AG04450 (cell line): ENCODE measurements at places on chromosomes 6 and 20. TPM values are rescaled to one million over a fixed set of nuclear protein-coding genes. Genes with fewer than 3 reads are reported as not detected.

- DNase-seq, result no peak
Measured at GRCh38 chr20:38704136-38704535, 20.1 kb upstream of the SLC32A1 start.

DNA sequence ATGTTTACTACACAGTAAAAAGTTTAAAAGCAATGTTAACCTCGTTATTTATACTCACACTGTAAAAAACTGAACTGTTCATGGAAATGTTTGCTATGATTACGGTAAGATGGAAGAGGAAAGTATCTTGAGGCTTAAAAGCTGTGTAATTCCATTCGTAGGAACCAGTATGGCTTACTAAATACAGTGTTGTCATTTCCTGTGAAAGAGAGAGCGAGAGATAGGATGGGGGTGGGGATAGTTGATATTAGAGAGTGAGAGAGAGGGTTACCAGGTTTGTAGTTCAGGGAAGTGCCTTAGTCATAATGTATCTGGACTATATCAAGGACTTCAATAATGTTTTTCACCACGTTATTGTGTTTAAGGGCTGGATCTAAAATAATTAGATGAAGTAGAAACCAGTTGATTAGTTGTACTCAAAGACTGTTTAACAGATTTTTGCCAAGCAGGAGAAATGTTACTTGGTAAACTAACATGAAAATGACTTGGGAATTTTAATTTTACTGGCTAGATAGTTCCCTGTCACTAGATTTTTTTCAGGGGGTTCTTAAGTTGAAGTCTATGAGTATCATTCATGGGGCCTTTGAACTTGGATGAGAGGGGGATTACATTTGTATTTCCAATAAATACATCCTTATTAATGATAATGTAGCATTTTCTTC is 30.4 kb downstream of the AFDN start:
- DNase-seq, result no peak

DNA sequence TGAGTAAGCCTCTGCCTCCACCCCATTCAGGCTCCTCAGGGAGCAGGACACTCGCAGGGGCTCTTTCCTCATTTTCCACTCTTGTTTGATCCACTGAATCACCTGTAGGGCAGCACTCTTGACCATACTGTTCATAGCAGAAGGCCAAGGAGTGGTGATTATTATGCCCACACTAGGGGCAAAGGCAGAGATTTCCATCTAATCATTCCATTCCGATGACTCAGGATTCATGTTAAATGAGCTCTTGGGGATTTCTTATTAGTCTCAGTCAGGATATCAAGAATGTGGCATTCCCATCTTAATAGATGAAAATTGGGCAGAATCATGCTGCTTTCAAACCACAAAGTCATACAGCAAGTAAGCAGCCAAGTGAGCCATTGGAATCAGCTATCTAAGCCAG is 101.9 kb upstream of the MOCS1 start:
- no peak for DNase-seq

DNA sequence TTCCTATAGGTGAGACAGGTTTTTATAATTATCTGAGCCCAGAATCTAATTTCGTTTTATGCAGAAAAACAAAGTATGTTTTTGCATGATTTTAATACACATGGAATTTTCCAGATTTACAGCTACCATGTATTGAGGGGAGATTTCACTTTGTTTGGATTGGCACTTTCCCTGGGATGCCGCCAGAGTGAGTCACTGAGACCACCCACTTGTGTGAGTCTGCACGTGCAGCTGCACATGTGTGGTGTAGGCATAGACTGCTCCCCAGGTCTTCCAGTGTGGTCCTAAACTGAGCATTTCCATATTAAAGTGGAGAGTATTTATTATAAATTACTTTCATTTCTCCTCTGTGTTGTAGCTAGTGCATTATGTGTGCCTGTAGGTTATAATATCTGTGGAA is 186.8 kb downstream of the UBE3D start:
- peak; percentile 38 for DNase-seq

DNA sequence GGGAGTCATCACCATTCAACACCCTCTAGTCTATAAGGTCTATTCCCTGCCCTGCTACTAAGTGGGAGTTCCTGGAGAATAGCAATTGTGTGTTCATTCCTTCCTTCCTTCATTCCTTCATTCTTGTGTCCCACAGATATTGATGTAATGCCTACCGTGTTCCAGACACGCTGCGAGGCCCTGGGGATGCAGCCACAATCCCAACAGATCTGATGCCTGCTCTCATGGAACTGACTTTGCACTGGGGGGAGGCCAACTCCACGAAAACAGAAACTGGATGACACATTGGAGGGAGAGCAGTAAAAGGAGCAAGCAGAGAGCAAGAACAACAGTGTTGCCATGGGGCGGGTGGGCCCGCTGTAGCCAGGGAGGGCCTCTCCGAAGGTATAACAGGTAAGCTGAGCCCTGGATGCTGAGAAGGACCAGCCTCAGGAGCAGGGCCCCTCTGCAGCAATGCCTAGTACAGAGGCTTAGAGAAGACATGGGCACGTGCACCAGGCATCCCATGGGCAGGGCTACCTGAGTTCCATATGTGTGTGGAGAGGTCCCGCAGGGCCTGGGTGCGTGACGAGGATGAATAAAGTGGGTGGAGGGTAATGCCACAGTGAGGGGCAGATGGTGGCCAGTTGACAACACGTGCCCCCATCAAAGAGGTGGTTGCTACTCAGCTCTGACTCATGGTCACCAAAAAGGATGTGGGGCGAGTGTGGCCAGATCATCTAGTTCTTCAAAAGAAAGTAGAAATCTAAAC is 173.9 kb downstream of the NFATC2 start:
- no peak for DNase-seq

- DNase-seq, result no peak
Measured at GRCh38 chr6:137736911-137737310, 130.1 kb upstream of the TNFAIP3 start.

DNA sequence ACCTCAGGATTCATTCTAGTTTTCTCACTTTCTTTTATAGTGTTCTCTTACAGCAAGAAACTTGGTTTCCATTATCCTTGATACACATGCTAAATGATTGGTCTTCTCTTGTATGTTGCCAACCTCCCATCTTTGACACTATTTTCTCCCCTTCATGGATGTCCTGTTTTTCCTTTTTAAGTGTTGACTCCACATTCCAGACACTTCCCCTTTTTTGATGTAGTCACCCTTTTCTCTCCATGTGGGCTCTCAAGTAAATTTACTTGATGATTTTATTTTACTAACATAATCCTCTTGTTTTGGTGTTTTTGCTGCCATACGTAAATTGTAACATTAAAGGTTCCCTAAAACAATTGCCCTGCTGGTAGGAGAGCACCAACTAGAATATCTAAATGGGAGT is 148.1 kb downstream of the ZFAND3 start:
- no peak for DNase-seq

DNA sequence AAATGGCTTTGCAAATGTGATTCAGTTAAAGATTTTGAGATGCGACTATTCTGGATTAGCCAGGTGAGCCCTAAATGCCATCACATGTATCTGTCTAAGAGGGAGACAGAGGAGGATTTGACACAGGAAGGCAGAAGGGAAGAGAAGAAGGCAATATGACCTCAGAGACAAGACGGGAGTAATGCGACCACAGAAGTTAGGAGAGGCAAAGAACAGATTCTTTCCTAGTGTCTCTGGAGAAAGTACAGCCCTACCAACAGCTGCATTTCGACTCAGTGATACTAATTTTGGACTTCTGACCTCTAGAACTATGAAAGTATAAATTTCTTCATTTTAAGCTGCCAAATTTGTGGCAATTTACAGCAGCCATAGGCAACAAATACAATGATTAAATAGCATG is 24.2 kb upstream of the TPD52L1 start:
- DNase-seq, result no peak

- DNase-seq, result peak; percentile 100
Measured at GRCh38 chr6:43013843-43014433, at the start of the genes KLHDC3 and MEA1. KLHDC3 (plus strand) TSS chr6:43014249; CDS start chr6:43017193, 2,944 bp downstream. MEA1 (minus strand) TSS chr6:43013946; CDS start chr6:43013813, 133 bp downstream.

- DNase-seq, result no peak
Measured at GRCh38 chr6:38676236-38676973, 26.5 kb downstream of the GLO1 start.

DNA sequence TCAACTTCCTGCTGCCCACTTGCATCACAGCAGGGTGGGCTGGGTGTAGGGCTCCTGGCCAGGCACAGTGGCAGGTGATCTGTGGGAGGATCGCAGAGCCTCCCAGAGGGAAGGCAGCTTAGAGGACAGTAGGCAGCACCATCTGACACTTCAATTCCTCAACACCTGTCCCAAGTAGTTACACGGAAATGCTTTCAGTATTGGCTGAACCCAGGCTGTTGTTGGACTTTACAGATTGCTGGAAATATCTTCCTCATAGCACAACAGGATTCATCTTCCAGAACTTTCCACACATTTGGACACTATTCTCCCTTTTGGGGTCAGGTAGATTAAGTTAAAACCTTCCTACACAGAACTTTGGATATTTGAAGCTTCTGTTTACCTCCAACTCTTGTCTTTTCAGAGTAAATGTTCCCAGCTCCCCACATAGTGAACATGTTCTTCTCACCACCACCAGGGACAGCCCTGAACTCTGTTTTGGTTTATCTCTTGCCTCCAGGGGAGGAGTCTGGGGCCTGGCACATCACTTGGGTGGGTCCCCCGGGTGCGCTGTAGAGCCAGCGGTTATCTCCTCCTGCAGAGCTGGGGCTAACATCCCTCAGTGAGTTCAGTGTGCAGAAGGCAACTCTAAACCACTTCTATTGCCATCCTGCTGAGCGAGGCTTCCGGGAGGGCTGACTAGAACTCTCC is 3.5 kb upstream of the SLC22A2 start:
- DNase-seq, result no peak

- DNase-seq, result no peak
Measured at GRCh38 chr6:105781915-105782314, 304.2 kb upstream of the PRDM1 start.

GRCh38 chr6:51382847-51383246 is 564.2 kb downstream of the TFAP2B start:
- no peak for DNase-seq

- DNase-seq, result no peak
Measured at GRCh38 chr20:46674253-46675083, 14.8 kb downstream of the TP53RK start.

GRCh38 chr20:38806855-38807655 is 1.6 kb downstream of the PPP1R16B start:
- no peak for DNase-seq

DNA sequence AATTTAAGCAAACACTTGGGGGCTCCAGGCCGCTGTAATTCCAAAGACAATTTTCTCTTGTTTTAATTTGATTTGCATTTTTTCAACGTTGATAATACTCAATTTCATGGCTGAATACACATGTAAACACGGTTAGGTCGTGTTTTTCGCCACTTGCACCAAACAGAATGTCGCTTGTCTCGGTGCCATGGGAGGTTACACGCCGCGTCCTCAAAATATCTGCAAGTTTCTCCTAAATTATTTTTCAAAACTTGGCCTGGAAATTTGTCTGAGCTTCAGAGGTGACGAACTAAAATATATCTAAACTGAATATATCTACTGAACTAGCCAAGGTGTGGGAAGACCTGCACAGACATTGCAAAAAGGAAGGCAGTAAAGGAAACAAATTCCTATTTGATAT is 15.0 kb downstream of the FOXA2 start:
- DNase-seq, result no peak

GRCh38 chr6:52598824-52599190 is 21.9 kb upstream of the TRAM2 start:
- DNase-seq, result no peak

GRCh38 chr6:113328886-113329381 is 528.2 kb upstream of the MARCKS start:
- peak; percentile 80 for DNase-seq

DNA sequence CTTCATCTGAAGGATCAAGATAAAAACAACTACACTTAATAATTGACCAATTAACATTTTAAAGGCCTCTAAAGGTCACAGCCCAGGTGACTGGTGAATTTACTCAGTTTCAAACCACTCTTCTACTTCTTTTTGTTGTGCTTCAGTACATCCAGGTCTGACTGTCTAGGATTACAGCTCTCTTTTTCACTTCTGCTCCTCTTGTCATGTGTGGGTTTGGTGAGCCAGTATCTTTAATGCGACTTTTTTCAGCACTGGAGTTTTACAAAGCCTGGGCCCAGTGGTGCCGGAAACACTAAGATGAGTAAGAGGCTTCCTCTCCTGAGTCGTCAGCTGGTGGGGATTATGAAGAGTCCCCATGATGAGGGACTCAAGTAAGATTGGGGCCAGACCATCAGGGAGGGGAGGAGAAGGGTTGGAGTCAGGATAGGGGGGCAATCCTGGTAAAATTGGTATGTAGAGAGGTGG is 27.0 kb downstream of the HECA start:
- no peak for DNase-seq

DNA sequence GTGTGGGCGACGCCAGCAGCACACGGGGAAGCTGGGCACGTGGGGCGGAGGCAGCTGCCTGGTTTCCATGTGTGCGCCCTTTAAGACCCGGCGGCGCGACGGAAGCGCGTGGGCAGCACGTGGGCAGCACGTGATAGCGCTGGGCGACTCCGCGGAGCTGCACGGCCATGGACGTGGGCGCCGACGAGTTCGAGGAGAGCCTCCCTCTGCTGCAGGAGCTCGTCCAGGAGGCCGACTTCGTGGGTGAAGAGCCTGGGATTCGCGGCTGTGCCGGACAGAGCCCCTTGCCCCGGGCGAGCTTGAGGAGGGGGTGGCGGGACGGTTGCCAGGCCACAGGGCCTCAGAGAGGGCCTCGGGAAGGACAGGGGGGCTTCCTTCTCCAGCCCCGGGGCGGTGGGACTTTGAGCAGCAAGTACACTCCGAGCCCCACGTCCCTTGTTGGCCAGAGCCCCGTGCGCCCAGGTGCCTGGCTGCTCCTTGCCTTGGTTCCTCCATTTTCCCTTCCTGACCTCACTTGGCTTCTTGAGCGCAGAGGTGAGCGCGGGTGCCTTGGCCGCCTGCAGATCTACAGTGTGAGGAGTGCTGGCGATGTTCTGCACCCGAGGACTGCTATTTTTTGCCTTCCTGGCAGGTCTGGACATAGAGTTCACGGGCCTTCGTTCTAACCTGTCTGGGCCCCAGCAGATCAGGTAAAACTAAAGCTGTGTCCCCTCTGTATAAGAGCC is at the start of gene PNLDC1:
PNLDC1 (plus strand) TSS at position 136 of the 725 bp plus-strand sequence; CDS start at position 168, 32 bp downstream.
- no peak for DNase-seq

RSPO4 gene
- not detected in 2 replicates for polyA plus RNA-seq

CCR6 gene
- not detected in 2 replicates for polyA plus RNA-seq

ZC2HC1B gene
- polyA plus RNA-seq, result not detected in 2 replicates

SLC4A11 gene
- polyA plus RNA-seq, result 0.47 and 0.53 TPM in 2 replicates

C6orf141 gene
- not detected in 2 replicates for polyA plus RNA-seq

CAGE1 gene
- polyA plus RNA-seq, result not detected in 2 replicates

DEFB132 gene
- polyA plus RNA-seq, result not detected in 2 replicates

UBE3D gene
- polyA plus RNA-seq, result 4.7 and 6.4 TPM in 2 replicates

LEMD2 gene
- 47.4 and 53.9 TPM in 2 replicates for polyA plus RNA-seq

UNC93A gene
- polyA plus RNA-seq, result not detected in 2 replicates

YWHAB gene
- 148 and 178 TPM in 2 replicates for polyA plus RNA-seq

ULBP3 gene
- polyA plus RNA-seq, result 13.1 and 16.0 TPM in 2 replicates

MAP1LC3A gene
- 15.9 and 26.7 TPM in 2 replicates for polyA plus RNA-seq

ARMC2 gene
- 4.2 and 5.1 TPM in 2 replicates for polyA plus RNA-seq
